Natural killer cell (primary cell): ENCODE measurements at places on chromosomes 16 and 17. TPM values are rescaled to one million over a fixed set of nuclear protein-coding genes. Genes with fewer than 3 reads are reported as not detected.

CACNG5 gene
- not detected for total RNA-seq

PRSS27 gene
- 0.42 TPM for total RNA-seq

UMOD gene
- total RNA-seq = not detected

EVI2B gene
- total RNA-seq = 89.6 TPM

AOC3 gene
- total RNA-seq = 1.0 TPM

XYLT1 gene
- 55.5 TPM for total RNA-seq

ZNF319 gene
- 15.9 TPM for total RNA-seq

DNAAF1 gene
- 0.43 TPM for total RNA-seq

SYNGR3 gene
- 19.1 TPM for total RNA-seq

MYLK3 gene
- 0.42 TPM for total RNA-seq
